Smooth muscle cell of the pulmonary artery (primary cell): ENCODE measurements at places on chromosomes 2 and 18. TPM values are rescaled to one million over a fixed set of nuclear protein-coding genes. Genes with fewer than 3 reads are reported as not detected.

SCG2 gene
- 5.1 and 37.2 TPM in 2 replicates for total RNA-seq

KANSL3 gene
- total RNA-seq: 32.5 and 36.5 TPM in 2 replicates

MFSD2B gene
- total RNA-seq: 0.03 and 0.13 TPM in 2 replicates

C2orf66 gene
- 0.20 and 0.59 TPM in 2 replicates for total RNA-seq

ATG4B gene
- 57.5 and 74.7 TPM in 2 replicates for total RNA-seq

AKAIN1 gene
- total RNA-seq: not detected in 2 replicates

SULT1C2 gene
- 0.07 and 0.23 TPM in 2 replicates for total RNA-seq

ALLC gene
- total RNA-seq: not detected in 2 replicates

CFAP65 gene
- 0.03 TPM in 1 of 2 replicates, not detected in the other for total RNA-seq

PLA2R1 gene
- 23.3 and 33.7 TPM in 2 replicates for total RNA-seq

TCF23 gene
- total RNA-seq: not detected in 2 replicates

SP5 gene
- total RNA-seq: not detected in 2 replicates
